Coronary artery (tissue), 2 donors: ENCODE measurements at places on chromosomes 12 and 14.

GRCh38 chr14:98912655-98913054 is 359.3 kb downstream of the BCL11B start:
- no peak for DNase-seq

DNA sequence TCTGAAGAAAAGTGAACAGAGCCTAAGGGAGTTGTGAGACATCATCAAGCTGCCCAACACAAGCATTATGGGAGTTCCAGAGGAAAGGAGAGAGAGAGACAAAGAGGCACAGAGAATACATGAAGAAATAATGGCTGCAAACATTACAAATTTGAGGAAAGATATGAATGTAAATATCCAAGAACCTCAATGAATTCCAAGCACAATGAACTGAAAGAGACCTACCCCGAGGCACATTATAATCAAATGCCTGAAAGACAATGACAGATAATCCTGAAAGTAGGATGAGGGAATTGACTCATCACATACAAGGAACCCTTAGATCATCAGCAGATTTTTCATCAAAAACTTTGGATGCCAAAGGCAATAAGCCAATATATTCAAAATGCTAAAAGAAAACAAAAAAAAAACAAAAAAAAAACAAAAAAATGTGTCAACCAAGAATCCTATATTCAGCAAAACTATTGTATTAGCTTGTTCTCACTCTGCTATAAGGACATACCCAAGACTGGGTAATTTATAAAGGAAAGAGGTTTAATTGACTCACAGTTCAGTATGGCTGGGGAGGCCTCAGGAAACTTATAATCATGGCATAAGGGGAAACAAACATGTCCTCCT is 37.8 kb downstream of the BCL2L14 start:
- DNase-seq: no peak

DNA sequence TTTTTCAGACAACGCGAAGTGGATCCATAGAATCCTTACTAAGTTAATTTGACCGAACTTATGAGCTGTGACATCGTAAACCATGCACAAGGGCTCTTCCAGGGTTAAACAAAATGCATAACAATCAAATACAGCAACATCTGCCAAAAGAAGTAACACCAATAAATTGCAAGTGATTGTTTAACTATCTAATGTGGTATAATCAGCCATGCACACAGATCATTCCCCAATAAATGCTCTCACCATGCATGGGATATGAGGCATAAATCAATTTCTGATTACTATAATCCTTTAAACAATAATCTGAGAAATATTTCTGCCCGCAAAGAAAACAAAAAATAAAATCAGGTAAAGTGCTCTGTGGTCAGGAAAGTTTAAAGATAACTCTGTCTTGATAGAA is 7.7 kb upstream of the PLEKHG7 start:
- DNase-seq: no peak

DNA sequence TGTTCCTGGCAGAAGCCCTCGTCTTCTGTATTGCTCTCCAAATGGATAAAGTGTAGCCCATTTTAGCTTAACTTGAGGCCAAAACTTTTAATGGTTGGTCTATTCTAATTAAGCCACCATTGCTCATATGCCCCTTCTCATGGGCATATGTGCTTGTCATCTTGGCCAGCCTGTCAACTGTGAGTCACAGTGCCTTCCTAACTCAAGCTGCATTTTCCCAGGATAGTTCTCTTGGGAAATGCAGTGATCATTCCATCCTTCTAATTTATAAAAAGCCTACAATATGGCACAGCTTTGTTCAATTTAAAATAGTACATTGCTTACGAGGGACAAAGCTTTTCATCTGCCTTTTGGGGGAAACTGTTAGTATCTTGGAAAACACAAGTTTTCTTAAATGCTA is 6.6 kb downstream of the PTHLH start:
- no peak for DNase-seq

GRCh38 chr14:45810152-45810872 is 557.3 kb upstream of the MIS18BP1 start:
- DNase-seq: no peak

GRCh38 chr12:60415351-60415750 is 819.5 kb downstream of the SLC16A7 start:
- no peak for DNase-seq

DNA sequence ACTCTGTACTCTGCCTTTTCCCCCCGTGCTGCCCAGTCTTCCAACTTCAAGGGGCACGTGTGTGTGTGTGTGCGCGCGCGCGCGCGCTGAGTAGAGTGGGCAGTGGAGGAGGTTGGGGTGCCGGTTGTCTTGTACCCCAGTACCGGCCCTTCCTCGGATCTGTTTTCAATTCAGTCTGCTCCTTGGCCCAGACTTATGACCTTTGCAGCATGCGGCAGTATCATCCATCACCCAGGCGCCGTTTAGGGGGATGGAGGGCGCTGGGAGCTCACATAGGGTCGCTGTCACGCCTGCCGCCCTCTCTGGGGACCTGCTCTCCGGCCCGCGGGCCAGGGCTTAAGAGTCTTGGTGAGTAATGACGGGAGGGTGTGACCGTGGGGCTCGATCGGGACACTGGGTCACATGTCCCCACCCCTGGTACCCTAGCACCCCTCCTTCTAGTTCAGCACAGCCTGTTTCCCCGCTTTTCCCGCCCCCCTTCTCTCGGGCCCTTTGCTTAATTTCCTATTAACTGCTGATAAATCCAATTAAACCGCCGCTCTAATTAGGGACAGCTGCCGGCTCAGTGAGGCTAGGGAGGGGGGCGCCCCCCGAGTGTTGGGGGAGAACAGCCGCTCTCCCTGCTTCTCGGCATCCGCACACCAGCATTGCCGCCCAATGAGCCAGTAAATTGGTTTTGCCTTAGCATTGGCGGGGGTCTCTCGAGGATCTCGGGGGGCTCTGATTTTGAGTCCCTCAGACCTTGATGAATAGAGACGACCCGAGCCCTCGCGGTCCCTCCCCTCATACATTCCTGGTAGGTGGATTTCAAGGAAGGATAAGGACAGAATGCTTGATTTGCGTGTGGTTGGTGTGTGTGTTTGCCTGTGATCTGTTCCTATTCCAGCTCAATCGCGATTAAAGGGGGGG is 9.3 kb downstream of the STAC3 start:
- peak; percentile 69 for DNase-seq

DNA sequence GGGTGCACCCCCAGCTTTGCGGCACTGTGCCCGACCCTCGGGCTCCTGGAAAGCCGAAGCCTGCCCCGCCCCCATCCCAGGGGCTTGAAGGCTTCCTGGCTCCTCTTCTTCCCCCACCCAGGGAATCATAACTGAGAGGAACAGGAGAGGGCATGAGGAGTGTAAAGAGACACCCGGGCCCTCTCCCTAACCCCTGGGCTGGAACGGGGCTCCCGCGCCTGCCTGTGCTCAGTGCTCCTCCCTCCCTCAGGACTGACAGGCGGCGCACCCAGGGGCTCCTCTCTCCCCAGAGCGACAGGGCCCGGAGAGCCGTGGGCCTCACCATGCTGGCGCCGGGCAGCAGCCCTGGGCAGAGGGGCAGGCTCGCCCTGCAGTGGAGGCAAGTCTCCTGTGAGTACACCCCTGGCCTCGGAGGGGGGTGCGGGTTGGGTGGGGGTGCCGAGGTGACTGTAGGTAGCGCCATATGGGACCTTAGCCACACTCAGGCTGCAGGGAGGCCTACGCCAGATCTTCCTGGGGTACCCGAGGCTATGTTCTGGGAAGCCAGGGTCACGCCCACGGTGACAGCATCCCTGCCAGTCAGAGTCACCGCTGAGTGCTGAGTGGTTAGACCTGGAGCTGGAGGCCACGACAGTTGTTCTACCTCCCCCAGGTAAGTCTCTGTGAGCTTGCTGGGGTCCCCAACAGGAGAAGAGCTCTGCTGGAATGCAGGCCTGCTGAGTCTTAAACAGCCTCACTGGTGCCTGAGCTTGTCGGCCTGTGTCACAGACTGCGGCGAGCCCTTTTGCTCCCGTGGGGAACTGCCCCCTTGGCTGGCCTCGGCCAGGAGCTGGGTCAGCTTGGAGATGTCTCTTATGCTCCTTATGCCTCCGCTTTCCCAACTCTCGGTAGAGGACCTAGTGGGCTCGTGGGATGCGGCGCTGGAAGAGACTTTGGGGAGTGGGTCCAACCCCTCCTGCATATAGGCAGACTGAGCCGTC is 7.8 kb downstream of the LRTM2 start:
- no peak for DNase-seq

DNA sequence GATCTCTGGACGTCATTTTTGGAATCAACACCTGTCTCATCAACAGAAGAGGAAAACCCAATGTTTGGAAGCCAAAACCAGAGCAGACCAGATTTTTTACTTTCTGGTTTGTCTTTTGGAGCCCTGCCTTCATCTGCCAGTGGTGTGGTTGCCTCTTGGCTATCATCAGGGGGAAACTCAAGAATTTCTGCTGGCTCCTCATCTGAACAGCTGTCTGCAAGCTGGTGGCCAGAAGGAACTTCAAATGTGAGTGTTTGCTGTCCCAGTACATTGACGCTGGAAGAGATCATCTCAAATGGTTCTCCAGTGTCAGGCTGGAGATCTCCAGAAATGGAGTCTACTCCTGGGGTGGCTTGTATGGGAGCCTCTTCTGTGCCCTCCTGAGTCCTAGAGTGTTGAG is 13.8 kb downstream of the PLD4 start:
- DNase-seq: no peak

- no peak for DNase-seq
Measured at GRCh38 chr12:68536885-68537485, 73.7 kb upstream of the RAP1B start.

- no peak for DNase-seq
Measured at GRCh38 chr14:93303659-93304058, 29.2 kb downstream of the BTBD7 start.

DNA sequence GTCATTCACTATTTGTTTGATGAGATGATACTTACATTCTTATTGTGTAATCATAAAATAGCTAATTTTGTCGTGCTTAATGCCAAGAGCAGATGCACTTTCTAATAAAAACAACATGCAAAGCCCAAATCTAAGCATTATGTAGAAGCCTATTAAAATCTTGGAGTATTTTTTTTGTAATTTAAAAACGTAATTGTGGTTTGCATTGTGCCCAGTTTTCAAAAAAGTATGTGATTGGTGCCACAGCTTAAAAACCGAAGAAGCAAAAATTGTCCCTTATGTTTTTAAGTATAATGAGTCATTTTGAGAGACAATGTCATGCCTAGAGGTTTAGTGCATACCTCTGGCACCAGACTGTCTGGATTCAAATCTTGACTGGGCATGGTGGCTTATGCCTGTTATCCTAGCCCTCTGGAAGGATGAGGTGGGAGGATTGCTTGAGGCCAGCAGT is 464.8 kb upstream of the RGS6 start:
- no peak for DNase-seq

- DNase-seq: no peak
Measured at GRCh38 chr12:45852508-45852907, 123.0 kb downstream of the ARID2 start.

DNA sequence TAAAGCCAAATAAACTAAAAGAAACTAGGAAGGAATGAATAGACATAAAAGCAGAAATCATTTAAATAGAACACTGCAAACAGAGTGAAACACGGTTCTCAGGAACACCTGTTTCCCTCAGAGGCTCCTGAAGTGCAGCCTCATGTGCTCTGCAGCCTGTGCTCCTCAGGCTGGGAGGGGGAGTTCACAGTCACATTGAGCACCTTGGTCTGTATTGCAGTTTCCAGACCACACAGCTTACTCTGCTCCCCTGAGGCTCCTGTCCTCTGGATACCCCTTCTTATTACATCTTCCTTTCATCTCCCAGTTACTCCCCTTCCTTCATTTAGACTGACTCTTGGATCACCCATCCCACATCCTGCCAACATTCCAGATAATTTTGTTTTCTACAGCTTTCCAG is 49.7 kb upstream of the DCD start:
- no peak for DNase-seq

GRCh38 chr12:116065606-116066005 is 211.9 kb downstream of the MED13L start:
- DNase-seq: no peak

- no peak for DNase-seq
Measured at GRCh38 chr14:33534632-33535031, 416.2 kb downstream of the EGLN3 start.

DNA sequence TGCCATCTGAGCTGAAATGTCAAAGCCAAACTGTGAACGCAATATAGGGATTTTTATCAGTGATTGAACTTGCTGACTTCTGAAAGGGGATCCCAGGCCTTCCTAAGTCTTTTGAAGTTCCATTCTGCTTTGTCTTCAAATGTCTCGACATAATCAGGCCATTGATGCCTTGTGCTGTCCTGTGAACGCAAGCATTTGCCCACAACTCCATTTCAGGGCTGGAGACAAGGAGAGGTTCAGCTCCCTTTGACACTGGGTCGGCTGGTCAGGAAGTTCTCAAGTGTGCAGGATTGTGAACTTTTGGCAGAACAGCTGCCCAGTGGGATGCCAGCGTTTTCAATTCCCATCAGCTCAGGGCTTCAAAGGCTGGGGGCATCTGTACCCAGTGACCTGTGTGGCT is 345.3 kb downstream of the NUAK1 start:
- DNase-seq: no peak

- no peak for DNase-seq
Measured at GRCh38 chr12:462936-463705, 3.4 kb downstream of the B4GALNT3 start.

DNA sequence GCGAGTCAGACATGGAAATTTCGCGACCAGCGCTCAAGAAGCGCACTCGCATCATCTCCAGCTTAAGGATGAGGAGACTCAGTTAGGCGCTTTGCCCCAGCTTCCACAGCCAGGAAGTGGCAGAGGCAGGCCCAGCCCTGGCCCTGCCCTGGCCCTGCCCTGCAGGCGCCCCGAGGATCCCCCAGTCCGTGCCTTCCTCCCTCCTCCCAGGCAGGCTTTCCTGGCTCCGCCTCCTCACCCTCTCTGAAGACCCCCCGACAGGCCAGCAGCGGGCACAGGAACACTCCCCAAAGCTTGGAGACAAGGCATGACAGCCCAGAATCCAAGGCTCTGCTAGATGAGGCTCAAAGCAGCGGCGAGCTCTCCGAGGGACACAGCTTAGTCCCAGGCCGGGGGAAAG is 25.1 kb downstream of the UBR7 start:
- DNase-seq: no peak

GRCh38 chr12:127293507-127294310 is 973.3 kb upstream of the TMEM132C start:
- no peak for DNase-seq

DNA sequence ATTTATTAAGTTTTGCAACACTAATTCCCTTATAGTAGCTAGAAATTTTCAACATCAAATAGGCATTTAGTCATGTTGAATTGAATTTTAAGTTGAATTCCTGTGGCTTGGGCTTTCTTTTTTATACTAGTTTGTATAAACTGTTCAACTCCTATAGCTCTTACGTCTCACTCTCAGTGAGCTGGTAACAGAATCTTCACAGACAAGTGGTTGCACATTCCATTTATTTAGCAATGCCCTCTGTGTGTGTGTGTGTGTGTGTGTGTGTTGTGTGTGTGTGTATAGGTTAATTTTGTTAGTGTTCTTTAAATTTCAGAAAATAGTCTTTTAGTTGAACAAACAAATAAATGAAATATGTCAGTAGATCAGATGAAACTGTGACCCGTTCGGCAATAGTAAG is 425.0 kb downstream of the NPAS3 start:
- DNase-seq: no peak

DNA sequence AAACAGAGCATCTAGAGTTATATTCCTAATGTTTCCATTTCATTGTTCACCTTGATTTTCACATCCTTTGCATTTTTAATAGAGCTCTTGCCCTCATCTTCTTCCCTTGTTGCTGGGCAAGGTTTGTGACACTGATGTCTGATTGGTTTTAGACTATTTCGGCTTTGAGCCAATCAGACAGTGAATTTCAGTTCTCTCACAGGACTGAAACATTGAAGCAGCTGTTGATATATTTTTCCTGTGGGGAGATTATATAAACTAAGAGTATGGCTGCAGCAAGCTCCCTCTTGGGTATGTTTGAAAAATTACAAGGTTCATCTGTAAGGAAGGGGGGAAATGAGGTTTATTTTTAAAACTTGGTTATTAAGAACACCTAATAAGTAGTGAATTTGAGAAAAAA is 51.2 kb downstream of the ATF7IP start:
- no peak for DNase-seq
